Neural progenitor cell (in vitro differentiated cells): ENCODE measurements at places on chromosomes 7 and 10.

DNA sequence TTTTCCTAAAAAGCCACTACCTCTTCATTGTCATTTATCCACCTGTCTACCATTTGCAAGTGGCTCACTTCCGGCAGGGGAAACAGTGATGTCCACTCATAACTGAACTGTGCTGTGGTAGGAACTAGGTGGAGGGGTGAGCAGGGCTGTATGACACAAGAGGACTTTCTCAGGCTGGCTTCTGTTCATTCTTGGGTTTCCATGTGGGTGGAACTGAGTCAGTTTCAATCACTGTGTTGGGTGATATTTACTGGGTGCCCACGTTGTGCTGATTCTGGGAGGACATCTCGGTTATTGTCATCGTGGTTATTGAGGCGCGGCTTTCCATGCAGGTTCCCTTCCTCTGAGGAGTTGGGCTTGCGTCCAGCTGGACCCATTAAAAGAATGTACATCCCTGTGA is 38.8 kb downstream of the RAMP3 start:
- no peaks in the 10 kb centered on the region for H3K4me1 ChIP-seq
- no peak overlapping the region for H3K4me3 ChIP-seq
- no peak for DNase-seq
- no peaks in the 10 kb centered on the region for H3K36me3 ChIP-seq
- no peaks in the 10 kb centered on the region for H3K27me3 ChIP-seq

GRCh38 chr7:123787220-123788007 is 38.6 kb upstream of the WASL start:
- no peak overlapping the region for H3K27ac ChIP-seq
- no peaks in the 10 kb centered on the region for H3K36me3 ChIP-seq
- DNase-seq = no peak
- no peak overlapping the region for H3K4me3 ChIP-seq
- H3K27me3 ChIP-seq = no peaks in the 10 kb centered on the region

GRCh38 chr7:107108793-107109371 is 59.9 kb upstream of the HBP1 start:
- H3K27me3 ChIP-seq = no peaks in the 10 kb centered on the region
- DNase-seq = no peak
- no peaks in the 10 kb centered on the region for H3K36me3 ChIP-seq

- H3K27me3 ChIP-seq = no peaks in the 10 kb centered on the region
- peaks cover 8% of the 10 kb centered on the region for H3K4me1 ChIP-seq
- no peaks in the 10 kb centered on the region for H3K36me3 ChIP-seq
- no peak overlapping the region for H3K4me3 ChIP-seq
- DNase-seq = no peak
Observed at GRCh38 chr7:121024611-121025010, 36.1 kb downstream of the CPED1 start.

GRCh38 chr10:20407357-20407756 is 489.8 kb downstream of the NEBL start:
- H3K4me1 ChIP-seq = no peaks in the 10 kb centered on the region
- no peak overlapping the region for H3K27ac ChIP-seq
- DNase-seq = no peak
- no peak overlapping the region for H3K4me3 ChIP-seq

DNA sequence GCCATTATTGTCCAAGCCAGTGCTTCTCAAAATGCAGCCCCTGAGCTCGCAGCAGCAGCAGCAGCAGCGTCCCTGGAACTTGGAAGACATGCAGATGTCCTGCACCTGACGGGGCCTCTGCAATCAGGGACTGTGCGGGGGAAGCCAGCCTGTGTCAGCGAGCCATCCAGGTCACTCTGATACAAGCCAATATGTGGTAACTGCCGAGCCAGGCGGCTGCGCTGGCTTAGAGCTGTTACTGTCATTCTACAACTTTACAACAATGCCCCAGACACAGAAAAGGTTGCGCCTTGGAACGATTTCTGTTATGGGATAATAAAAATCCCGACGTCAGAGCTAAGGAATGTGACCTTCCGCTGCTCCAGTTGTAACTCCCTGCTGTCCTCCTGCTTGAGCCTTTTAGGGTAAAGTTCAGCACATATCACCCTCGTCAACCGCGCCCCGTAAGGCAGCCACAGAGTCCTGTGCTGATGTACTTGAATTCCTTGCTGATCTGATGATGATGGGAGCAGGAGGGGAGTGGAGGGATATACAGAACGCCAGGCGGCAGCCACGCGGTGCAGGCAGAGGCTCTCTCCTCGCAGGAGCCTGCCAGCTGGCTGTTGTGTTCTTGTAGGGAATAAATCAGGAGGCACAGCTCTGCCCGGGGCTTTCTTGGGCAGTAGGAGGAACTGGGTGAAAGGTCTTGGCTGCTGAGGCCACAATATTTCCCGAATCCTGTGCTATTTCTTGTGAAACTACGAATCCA is 20.0 kb upstream of the CRYGN start:
- H3K4me1 ChIP-seq = peaks cover 19% of the 10 kb centered on the region
- no peaks in the 10 kb centered on the region for H3K36me3 ChIP-seq
- H3K4me3 ChIP-seq = no peak overlapping the region
- no peaks in the 10 kb centered on the region for H3K27me3 ChIP-seq
- H3K27ac ChIP-seq = no peak overlapping the region

DNA sequence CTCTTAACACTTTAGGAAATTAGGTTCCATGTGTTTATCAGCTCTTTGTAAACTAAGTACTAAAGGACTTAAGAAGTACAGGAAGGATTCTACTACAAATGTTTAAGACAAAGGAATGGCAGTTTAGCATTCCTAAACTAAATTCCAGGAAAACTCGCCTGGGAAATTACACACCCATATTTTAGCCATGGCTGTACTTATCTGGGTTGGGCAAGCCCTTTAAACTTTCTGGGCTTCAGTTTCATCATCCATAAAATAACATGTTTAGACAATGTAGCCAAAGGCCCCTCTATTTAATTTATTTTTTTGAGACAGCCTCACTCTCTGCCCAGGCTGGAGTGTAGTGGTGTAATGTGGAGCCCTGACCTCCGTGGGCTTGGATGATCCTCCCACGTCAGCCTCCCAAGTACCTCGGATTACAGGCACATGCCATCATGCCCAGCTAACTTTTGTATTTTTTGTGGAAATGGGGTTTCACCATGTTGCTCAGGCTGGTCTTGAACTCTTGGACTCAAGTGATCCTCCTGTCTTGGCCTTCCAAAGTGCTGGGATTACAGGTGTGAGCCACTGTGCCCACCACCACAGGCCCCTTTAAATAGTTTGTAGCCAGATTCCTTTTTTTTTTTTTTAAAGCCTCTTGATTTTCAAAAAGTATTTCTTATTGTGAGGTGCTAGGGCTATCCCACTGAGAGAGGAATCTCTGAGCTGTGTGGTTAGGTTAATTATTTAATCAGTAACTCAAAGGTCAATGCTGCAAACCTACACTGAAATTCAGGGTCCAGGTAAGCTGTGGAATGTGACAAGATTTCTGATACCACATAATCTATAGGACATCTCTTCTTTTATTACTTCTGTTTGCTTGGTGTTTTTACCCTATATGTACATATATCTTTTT is 32.1 kb downstream of the TMEM60 start:
- no peaks in the 10 kb centered on the region for H3K27me3 ChIP-seq
- no peak overlapping the region for H3K27ac ChIP-seq
- peak; percentile 2 for DNase-seq
- no peak overlapping the region for H3K4me3 ChIP-seq

DNA sequence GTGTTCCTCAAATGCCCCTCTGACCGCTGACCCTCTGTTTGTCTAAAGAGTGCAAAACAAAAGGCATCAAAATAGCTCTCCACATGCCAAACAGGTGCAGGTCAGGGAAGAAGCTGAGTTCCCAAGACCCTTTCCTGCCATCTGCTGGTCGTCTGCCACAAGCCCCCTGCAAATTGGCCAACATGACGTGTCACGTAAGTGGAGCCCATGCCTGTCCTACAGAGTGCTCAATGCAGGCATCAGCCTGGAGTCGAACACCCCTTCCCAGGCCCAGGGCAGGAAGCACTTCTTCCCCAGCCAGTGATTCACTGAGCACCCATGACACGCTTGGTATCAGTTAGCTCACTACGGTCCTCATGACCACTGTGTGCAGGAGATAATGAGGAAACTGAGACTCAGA is 14.1 kb downstream of the TMEM72 start:
- H3K27ac ChIP-seq = no peak overlapping the region
- H3K27me3 ChIP-seq = no peaks in the 10 kb centered on the region
- no peak overlapping the region for H3K4me3 ChIP-seq
- DNase-seq = peak; percentile 87

- H3K4me3 ChIP-seq = no peak overlapping the region
- H3K4me1 ChIP-seq = no peaks in the 10 kb centered on the region
- H3K36me3 ChIP-seq = no peaks in the 10 kb centered on the region
- no peak for DNase-seq
- no peak overlapping the region for H3K27ac ChIP-seq
Observed at GRCh38 chr10:115935731-115936130, 337.3 kb downstream of the GFRA1 start.

DNA sequence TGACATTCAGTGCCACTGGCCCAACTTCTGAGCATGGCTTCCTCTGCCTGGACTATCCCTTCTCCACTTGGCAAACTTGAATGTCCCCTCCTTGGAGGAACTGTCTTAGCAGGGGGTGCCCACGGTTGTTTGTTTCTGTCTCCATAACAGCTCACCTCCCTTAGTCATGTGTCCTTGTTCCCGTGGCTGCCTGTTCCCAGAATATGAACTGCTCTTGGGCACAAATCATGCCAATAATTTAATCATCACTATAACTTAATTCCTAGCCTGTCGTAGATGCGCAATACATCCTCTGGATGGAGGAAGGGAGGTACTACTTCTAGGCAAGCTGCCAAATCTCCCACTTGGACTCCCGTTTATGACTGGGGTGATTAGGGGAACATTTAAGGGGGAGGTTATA is 173.1 kb downstream of the MYOF start:
- no peak overlapping the region for H3K27ac ChIP-seq
- no peak overlapping the region for H3K4me3 ChIP-seq
- peaks cover 8% of the 10 kb centered on the region for H3K4me1 ChIP-seq
- no peak for DNase-seq
- H3K27me3 ChIP-seq = no peaks in the 10 kb centered on the region
- H3K36me3 ChIP-seq = no peaks in the 10 kb centered on the region

- no peak for DNase-seq
- H3K36me3 ChIP-seq = no peaks in the 10 kb centered on the region
- no peak overlapping the region for H3K27ac ChIP-seq
- no peaks in the 10 kb centered on the region for H3K4me1 ChIP-seq
Observed at GRCh38 chr7:77288676-77289320, 89.2 kb upstream of the FGL2 start.

GRCh38 chr7:91330191-91330808 is 66.1 kb downstream of the FZD1 start:
- H3K27ac ChIP-seq = no peak overlapping the region
- H3K4me3 ChIP-seq = no peak overlapping the region
- H3K4me1 ChIP-seq = peaks cover 6% of the 10 kb centered on the region
- no peak for DNase-seq
- H3K27me3 ChIP-seq = no peaks in the 10 kb centered on the region
- no peaks in the 10 kb centered on the region for H3K36me3 ChIP-seq

DNA sequence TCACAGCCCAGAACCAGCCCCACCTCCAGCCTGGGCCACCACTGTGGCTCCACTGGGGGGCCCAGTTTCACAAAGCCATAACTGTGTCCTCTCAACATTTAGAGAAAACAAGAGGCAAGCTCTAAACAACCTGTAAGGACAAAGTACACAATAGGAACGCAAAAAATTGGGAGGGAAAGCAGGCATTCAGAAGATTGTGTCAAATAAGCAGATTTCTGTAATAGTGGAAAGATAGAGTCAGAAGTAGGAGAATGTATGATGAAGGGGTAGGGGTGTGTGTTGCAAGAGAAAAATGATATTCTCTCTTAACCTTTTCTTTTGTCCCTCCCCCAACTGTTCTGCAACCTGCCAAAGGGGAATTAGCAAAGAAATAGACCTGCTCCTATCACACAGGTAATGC is 449.9 kb upstream of the NPVF start:
- no peaks in the 10 kb centered on the region for H3K36me3 ChIP-seq
- DNase-seq = no peak
- no peaks in the 10 kb centered on the region for H3K4me1 ChIP-seq
- no peak overlapping the region for H3K27ac ChIP-seq

GRCh38 chr7:17236603-17237002 is 61.8 kb upstream of the AHR start:
- H3K4me3 ChIP-seq = no peak overlapping the region
- no peaks in the 10 kb centered on the region for H3K27me3 ChIP-seq
- no peaks in the 10 kb centered on the region for H3K4me1 ChIP-seq
- H3K27ac ChIP-seq = no peak overlapping the region
- no peaks in the 10 kb centered on the region for H3K36me3 ChIP-seq
- no peak for DNase-seq

GRCh38 chr7:105782391-105783042 is 93.9 kb downstream of the ATXN7L1 start:
- no peaks in the 10 kb centered on the region for H3K36me3 ChIP-seq
- no peaks in the 10 kb centered on the region for H3K4me1 ChIP-seq
- DNase-seq = no peak
- H3K4me3 ChIP-seq = no peak overlapping the region
- H3K27me3 ChIP-seq = no peaks in the 10 kb centered on the region
- H3K27ac ChIP-seq = no peak overlapping the region

GRCh38 chr10:119078422-119079179 is 2.0 kb downstream of the EIF3A start:
- no peak for DNase-seq
- no peaks in the 10 kb centered on the region for H3K27me3 ChIP-seq
- H3K36me3 ChIP-seq = peaks cover 1% of the 10 kb centered on the region

- no peak overlapping the region for H3K27ac ChIP-seq
- no peaks in the 10 kb centered on the region for H3K36me3 ChIP-seq
- H3K4me1 ChIP-seq = no peaks in the 10 kb centered on the region
- no peak overlapping the region for H3K4me3 ChIP-seq
Observed at GRCh38 chr7:131021902-131022301, 287.9 kb upstream of the KLF14 start.

DNA sequence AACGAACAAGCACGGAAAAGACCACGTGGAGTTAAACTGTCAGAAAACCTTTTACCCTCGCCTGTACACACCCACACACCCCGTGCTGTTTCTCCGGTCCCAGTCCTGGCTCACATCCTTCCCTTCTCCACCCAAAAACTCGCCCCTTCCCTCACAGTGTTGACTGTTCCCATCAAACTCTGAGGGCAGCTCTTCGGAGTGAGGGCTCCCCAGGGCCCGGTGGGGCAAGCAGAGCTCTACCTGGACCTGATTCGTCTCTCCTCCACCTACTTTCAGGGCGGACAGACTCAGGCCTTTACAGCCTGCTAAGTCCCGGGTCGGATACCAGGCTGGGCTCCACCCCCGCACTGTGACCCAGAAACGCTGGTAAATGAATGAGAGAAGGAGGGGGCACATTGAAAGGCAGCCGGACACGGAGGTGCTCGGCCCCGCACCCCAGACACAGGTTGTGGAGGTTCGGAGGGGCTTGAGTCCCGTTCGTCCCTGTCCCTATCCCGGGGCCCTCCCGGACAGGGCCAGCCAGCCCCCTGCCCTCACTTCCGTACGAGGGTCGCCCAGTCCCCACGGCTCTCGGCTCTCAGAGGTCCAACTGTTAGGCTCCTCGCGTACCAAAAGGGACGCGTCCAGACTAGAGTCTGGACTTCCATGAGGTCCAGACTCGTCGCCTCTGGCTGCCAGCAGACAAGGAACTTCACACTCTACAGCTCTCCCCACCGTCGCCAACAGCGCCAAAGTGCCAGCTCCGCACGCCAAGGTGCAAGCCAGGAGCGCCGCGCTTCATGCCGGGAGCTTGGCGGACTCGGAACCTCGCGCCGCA is 31.7 kb upstream of the ASL start:
- peak overlapping the region; percentile 51 for H3K4me3 ChIP-seq
- no peaks in the 10 kb centered on the region for H3K36me3 ChIP-seq
- H3K27ac ChIP-seq = no peak overlapping the region
- peak; percentile 73 for DNase-seq
- no peaks in the 10 kb centered on the region for H3K4me1 ChIP-seq
- peaks cover 24% of the 10 kb centered on the region for H3K27me3 ChIP-seq

GRCh38 chr7:102415685-102416225 is 17.6 kb upstream of the ORAI2 start:
- no peak for DNase-seq
- no peaks in the 10 kb centered on the region for H3K4me1 ChIP-seq
- H3K4me3 ChIP-seq = no peak overlapping the region
- H3K27me3 ChIP-seq = no peaks in the 10 kb centered on the region
- H3K27ac ChIP-seq = no peak overlapping the region
